ENCODE measurements at places on chromosomes 2 and 18.

DNA sequence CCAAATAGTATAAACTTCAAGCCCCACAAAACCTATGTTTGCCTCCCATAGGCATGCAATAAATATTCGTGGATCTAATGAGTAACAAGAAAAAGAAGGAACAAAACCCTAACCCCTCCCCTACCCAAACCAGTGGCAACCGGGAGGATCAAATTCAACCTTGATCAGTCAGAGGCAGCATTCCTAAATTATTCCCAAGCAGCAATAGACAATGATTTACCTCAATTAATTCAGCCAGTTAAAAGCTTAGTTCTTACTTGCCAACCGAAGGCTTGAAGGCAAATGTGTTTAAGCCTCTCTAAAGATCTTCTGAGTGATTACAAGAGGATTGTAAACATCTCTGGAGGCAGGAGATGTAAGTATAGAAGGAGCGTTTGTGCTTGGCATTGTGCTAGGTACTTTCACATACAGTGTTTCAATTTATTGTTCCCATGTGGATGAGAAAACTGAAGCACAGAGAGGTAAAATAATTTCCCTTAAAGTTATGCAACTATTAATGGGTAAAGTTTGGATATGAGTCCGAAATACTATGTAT is 197.7 kb downstream of the MTX2 start:
- DNase-seq = no peak

- peak; percentile 12 for DNase-seq
Measured at GRCh38 chr2:151637271-151637781, 97.0 kb downstream of the NEB start.

DNA sequence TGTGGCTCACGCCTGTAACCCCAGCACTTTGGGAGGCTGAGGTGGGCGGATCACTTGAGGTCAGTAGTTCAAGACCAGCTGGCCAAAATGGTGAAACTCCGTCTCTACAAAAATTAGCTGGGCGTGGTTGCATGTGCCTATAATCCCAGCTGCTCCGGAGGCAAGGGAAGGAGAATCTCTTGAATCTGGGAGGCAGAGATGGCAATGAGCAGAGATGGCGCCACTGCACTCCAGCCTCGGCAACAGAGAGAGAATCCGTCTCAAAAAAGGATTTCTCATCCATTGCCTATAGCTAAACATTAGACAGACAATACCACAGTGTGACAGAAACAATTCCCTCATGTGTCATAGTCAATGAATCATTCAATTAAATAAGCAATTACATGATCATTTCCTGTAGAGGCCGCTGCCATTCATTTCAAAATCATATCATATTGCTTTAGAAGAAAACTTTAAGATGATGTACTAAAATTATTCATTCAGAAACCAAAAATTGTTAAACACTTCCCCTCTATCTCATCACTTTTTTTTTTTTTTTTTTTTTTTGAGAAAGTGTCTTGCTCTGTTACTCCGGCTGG is 69.5 kb upstream of the TGIF1 start:
- no peak for DNase-seq

DNA sequence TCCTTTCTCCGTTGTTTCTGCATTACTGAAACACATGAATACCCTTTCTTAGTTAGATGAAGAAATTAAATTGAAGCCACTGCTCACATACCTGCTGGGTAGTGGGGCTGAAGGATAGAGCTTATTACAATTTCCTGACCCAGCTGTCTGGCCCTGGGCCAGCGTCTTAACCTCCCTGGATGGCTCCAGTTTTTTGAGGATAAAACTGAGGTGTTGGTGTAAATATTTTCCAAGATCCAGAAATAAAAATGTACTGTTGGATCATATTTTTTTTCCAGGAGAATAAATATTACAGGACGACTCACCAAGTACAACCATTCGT is 3.5 kb downstream of the RNF144A start:
- DNase-seq = no peak

DNA sequence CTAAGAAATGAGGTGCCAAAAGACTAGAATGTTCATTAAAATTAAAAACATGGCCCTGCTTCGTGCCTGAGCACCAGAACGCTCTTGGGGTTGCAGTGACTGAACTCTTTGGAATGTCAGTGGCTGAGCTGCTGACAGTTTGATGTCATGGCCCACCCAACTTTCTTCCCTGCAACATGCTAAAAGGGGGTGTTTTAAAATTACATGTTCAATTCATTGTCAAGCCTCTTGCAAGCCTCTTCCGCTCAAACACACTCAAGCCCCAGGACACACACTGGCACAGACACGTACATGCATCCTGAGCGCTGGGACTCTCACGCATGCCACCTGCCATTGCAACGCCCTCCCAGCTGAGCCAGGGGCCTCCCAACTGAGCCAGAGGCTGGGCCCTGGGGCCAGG is 12.6 kb downstream of the RUFY4 start:
- no peak for DNase-seq

DNA sequence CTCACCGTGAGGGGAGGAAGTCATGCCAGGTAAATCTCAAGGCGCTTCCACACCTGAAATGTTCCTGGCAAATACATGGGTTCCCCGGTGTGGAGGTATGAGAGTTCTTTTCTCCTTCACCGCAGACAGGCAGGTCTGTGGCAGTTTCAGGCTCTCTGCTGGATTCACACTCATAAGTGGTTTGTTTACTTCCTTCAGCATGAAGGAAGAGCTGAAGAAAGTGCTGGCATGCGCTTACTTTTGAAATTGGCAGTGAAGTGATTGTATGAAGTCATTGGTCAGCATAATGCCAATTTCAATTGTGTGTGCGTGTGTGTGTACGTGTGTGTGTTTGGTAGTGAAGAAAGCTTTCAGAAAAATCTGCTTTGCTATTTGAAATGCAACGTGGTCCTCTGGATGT is 43.4 kb downstream of the RNF144A start:
- DNase-seq = no peak

- DNase-seq = no peak
Measured at GRCh38 chr2:39435234-39435633, 1.9 kb downstream of the MAP4K3 start.

- DNase-seq = no peak
Measured at GRCh38 chr2:189555232-189555631, 25.4 kb downstream of the SLC40A1 start.

- DNase-seq = no peak
Measured at GRCh38 chr2:7523481-7524120, 606.4 kb downstream of the RNF144A start.

GRCh38 chr2:224598678-224599077 is 13.5 kb upstream of the CUL3 start:
- DNase-seq = no peak

DNA sequence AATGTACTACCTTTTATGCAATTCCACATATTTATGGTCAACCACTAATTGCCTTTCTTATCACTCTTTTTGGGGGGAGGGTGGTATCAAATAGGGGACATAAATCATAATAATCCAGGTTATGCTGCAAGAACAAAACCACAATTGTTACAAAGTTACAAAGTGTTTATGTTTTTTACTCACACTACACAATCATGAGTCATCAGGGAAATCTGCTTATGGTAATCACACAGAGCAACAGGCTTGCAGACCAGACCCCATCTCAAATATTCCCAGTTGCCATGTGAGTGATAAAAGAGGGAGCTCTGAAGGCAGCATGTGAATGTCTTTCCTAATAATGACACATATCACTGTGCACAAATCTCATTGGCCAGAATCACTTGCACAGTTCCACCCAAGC is 304.7 kb upstream of the TMEFF2 start:
- no peak for DNase-seq

DNA sequence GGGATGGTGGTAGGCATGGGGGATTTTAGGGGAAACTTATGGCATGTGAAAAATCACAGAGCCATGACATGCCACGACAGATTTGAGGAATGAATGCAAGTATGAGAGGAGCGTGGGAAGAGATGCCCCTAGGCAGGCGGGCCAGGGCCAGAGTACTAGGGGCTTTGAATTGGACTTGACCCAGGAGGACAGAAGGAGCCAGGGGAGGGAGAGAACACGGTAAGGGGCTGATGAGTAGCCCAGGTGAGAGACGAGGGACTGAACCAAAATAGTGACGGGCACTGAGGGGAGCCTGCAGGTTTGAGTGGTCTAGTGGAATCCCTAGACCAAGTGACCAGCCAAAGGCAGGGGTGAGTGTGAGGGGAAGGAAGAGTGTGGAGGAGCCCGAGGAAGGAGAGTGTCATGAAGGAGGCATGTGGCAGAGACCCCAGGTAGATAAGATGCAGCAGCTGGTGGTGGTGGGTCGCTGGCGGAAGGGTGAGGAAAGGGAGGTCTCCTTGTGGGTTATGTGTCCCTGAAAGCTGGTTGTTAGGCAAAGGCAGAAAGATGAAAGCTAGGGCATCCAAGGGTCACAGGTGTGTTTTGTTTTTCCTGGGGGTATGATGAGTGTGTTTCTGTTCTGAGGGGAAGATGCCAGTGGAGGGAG is 48.7 kb downstream of the ZBTB7C start:
- DNase-seq = no peak

GRCh38 chr2:33426666-33427231 is 49.7 kb upstream of the RASGRP3 start:
- DNase-seq = no peak

- no peak for DNase-seq
Measured at GRCh38 chr18:79680100-79680879, 687 bp downstream of the CTDP1 start.

GRCh38 chr2:84782717-84783442 is 98.0 kb downstream of the TRABD2A start:
- DNase-seq = peak; percentile 22

DNA sequence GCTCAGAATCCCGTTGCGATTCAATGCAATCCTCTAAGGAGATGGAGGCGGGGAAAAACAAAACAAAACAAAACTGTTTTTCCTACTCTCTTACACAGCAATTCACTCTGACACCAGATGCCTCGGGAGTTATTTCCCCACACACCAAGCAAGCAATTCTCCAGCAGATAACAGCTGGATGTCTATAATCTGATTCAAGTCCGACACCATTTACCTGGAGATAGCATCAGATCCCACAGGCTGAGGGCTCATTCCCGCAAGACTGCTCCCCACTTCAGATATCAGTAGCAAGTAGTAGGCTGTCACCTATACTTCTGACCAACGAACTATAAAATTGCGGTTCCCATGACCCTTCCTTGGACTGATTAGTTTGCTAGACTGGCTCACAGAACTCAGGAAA is 58.7 kb downstream of the DTNB start:
- no peak for DNase-seq

DNA sequence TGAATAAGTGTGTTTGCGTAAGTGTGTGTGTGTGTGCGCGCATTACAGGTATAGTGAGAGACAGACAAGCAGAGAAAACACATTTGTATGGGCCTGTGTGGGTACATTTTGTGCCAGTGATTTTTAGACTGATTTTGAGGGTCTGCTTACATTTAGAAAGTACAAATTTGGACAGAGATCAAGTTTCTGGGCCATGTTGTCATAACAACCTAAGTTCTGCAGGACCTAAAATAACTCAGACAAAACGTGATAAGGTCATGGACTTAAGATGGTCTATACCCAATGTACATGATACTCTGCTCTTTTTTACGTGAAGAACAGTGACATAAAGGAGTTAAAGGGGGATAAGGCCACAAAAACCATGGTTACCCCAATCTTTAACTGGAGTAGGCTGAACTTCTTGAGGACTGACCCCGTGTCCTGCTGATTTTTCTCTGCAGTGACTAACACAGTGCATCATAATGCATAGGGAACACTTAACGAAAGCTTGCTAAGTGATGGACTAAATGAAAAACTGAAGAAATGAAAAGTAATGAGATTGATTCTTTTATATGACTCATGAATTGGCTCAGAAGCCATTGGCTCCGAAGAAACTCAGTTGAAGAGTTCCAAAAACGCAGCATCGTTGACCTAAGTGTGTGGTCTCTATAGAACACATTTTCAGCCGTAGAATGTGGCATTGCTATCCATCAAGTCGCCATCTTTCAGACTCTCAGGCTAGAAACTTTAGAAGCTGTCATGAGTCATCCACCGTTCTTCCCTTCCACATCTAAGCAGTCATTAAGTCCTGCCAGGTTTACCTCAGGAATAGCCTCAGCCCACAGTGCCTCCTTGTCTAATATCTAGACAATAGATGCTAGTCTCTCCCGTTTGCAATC is 61.6 kb upstream of the NCOA1 start:
- DNase-seq = no peak

- no peak for DNase-seq
Measured at GRCh38 chr2:214310319-214310718, 100.5 kb upstream of the VWC2L start.

GRCh38 chr2:237096911-237097310 is 11.2 kb downstream of the COPS8 start:
- no peak for DNase-seq

DNA sequence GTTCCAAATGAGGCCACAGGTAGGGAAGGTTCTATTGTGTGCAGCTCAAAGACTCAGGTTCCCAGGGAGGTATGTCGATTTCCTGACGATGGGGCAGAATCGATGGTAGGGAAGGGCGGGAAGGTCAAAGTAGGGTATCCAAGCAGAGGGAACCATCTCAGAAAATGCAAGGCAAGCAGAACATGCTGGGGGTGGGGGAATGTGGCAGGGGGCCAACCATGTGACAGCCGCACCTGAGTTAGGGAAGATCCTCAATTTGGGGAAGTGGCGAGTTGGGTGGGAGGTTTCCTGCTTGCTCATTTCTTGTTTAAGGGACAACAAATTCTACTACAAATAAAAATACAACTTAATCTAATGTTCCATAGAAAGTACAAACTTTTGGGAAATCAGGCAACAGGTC is 21.7 kb upstream of the GRP start:
- no peak for DNase-seq
